Mesothelial cell of epicardium (in vitro differentiated cells): ENCODE measurements at places on chromosomes 11 and 22. TPM values are rescaled to one million over a fixed set of nuclear protein-coding genes. Genes with fewer than 3 reads are reported as not detected.

PGM2L1 gene
- total RNA-seq: 15.7 to 18.6 TPM (median 15.7 TPM) in 3 replicates

INTS4 gene
- 44.4 to 48.3 TPM (median 44.7 TPM) in 3 replicates for total RNA-seq

SLCO2B1 gene
- total RNA-seq: 0.44 to 0.45 TPM in 2 of 3 replicates, not detected in the other

SERPING1 gene
- 136 to 154 TPM (median 146 TPM) in 3 replicates for total RNA-seq

BAIAP2L2 gene
- 1.6 to 1.9 TPM (median 1.7 TPM) in 3 replicates for total RNA-seq

GRCh38 chr11:48099916-48100446 lies 116.6 kb upstream of the OR4B1 start:
- H3K27ac ChIP-seq: no peak overlapping the region
- no peak for DNase-seq
- H3K27me3 ChIP-seq: peaks cover 68% of the 10 kb centered on the region
- H3K4me3 ChIP-seq: no peak overlapping the region

GRCh38 chr11:21794306-21794705 lies 398.6 kb upstream of the ANO5 start:
- DNase-seq: no peak
- peaks cover 6% of the 10 kb centered on the region for H3K27me3 ChIP-seq
- H3K27ac ChIP-seq: no peak overlapping the region
- H3K36me3 ChIP-seq: no peaks in the 10 kb centered on the region

- no peaks in the 10 kb centered on the region for H3K36me3 ChIP-seq
- no peaks in the 10 kb centered on the region for H3K27me3 ChIP-seq
- no peak overlapping the region for H3K4me3 ChIP-seq
- DNase-seq: no peak
- H3K27ac ChIP-seq: no peak overlapping the region
Observed at GRCh38 chr11:24086921-24087320, 409.9 kb upstream of the LUZP2 start.

- H3K27me3 ChIP-seq: no peaks in the 10 kb centered on the region
- H3K4me1 ChIP-seq: peaks cover 5% of the 10 kb centered on the region
- H3K4me3 ChIP-seq: no peak overlapping the region
- no peak for DNase-seq
- peaks cover 30% of the 10 kb centered on the region for H3K36me3 ChIP-seq
Observed at GRCh38 chr11:121300972-121301699, 8.6 kb downstream of the SC5D start.
